ENCODE measurements at places on chromosomes 5 and 9.

- no peak for DNase-seq
These were observed 262.3 kb downstream of the TAF11L14 start for GRCh38 chr5:17896605-17897004.

DNA sequence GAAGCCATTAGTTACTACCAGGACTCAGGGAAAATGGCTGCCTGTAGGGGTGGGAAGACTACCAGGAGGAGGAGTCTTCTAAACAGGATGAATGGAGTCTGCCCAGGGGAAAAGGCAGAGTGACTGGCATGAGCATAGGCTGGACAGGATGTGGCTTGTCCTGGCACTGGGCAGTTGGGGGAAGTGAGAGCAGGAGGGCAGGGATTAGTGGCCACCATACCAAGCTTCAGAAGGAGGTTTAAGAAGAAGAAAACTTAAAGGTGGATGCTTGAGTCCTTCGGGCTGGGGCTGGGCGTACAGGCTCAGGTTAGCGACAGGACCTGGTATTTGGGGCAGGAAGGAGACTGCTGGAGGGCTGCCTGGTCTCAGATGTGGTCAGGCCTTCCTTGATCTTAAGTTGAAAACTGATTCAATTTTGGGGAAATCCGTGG lies 5.0 kb upstream of the NSD1 start:
- no peak for DNase-seq

- DNase-seq, result no peak
These were observed 72.2 kb downstream of the SHB start for GRCh38 chr9:37996819-37997217.

DNA sequence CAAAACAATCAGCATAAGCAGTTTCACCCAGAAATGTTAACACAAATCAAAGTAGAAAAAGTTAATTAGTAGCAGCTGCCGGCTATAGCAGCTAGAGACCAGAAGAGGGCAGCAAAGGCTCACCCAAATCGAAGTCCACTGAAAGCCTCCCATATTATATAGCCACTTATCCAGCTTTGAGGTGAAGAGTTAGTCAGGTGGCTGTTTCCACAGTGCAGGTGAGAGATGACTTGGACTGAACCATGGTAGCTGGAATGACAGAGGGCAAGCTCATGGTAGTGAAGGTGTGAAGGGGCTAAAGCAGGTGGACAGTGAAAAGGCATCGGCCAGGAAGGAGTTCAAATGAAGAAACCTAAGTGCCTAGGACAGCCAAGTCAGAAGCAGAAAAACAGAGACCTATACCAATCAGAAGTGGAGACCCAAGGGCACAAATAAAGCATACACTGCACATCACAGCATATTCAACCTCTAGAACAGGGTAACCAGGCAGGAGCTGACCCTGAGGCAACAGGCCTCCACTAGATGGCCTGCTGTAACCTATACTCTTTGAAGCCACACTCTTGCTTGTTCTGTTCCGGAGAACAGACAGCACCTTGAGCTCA lies 7.2 kb upstream of the RNF38 start:
- peak; percentile 40 for DNase-seq

- DNase-seq, result no peak
These were observed 14.0 kb downstream of the SEC61B start for GRCh38 chr9:99235926-99236634.
